ENCODE measurements at places on chromosomes 7 and 10.

- no peak for DNase-seq
Measured at GRCh38 chr7:41457832-41458437, 245.0 kb downstream of the INHBA start.

DNA sequence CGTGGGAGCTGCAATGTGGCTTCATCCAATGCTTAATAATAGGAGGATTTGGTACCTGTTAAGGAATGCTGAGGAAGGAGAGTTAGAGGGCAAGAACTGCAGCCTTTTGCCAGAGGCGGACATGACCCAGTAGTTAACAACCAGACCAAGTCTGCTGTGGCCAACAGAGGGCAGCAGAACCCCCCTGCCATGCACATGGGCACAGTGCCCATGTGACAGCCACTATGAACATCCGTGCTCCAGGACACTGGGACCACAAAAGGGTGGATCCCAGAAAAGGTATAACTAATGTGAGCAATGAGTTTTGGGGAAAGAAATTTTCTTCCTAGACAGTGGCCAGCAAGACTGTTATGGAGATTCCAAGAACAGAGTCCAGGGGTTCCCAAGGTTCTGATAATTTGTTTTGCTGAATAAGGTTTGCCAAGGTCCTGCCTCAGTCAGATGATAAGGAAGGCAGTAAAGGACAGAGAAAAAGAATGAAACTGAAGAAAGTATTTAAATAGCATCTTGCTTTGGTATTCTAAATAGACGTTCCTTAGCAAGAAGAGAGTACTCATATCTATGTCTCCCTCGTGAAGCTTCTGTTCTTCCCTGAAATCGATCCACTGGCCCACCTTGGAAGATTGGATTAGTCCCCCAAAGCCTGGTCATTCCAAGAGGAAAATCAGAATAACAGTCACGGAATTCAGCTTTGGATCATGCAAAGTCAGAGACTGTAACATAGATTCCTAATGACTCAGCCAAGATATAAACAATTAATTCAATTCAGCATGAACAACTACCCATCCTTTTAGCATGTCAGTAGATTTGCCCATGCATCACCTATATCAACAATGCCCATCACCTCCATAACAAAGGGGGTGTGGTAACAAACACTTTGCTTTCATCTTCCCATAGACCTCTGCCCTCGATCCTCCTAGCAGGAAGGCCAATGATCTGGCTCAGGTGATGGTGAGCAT, 56.0 kb downstream of the LGI1 start:
- DNase-seq = no peak

DNA sequence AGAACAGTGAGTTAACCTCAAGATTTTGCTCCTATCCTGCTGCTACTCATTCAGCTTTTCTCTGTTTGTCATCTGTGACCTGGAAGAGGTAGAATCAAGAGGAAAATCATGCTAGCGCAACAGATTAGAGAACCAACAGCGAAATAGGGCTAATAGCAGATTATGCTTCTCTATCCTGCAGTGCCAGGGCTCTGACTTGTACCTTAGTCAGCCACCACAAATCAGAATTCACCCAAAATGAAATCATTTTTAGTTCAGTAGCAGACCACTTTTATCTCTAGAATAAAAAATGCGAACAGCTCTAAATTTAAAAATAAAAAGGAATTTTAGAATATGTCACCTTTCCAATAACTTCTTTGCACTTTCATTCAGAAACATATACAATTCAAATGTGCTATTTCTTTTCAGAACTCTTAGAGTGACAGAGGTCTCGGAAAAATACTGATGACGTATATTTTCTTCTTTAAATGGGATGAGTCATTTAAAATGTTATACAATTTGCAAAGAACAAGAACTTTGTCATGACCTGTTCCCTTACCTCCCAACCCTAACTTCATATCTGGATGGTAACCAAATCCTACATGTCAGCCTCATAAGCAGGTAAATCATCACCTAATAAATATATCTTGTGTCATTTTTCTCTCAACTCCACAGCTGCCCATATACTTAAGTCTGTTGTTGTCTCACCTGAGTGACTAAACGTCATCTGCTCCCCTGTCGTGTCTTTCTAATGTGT, 896.4 kb downstream of the PCDH15 start:
- no peak for DNase-seq

- DNase-seq = no peak
Measured at GRCh38 chr7:16951483-16952080, 69.8 kb upstream of the AGR3 start.

- no peak for DNase-seq
Measured at GRCh38 chr10:114507449-114507848, 103.1 kb upstream of the AFAP1L2 start.

DNA sequence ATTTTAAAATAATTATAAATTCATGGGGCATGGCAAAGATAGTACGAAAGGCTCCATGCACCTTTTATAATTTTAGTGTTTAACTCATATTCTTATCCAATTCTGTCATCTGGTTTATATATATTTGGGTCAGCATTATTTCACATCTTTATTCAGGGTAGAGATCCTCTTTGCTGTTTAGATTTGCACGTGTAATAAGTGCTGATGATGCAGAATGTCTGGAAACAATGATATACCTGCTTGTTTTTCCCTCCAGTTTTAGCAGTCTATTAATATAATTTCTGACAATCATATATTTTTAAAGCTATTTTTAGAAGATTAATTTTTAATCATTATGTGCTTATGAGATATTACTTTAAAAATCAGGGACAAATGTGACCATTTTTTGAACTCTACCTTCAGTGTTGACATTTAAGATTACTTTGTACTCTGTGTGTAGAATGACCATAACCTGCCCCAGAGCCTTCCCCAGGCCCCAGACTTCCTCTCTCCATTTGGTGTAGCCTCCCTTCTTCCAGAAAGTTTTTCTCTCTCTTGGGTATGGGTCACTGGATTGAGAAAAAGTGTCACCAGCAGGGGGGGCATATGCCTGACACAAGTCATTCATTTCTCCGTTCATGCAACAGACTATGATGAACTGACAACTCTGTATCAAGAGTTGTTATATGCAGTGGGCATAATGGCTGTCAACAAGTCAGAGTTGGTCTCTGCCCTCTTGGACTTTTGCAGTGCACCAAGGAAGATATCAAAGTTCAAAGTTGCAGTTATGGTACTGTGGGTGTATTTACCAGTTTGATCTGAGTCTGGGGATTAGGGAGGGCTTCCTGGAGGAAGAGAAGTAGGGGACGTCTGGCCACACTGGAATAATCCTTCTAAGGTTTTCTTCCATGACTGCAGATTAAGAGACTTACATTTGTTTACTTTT, 192.6 kb upstream of the CCDC6 start:
- DNase-seq = no peak

DNA sequence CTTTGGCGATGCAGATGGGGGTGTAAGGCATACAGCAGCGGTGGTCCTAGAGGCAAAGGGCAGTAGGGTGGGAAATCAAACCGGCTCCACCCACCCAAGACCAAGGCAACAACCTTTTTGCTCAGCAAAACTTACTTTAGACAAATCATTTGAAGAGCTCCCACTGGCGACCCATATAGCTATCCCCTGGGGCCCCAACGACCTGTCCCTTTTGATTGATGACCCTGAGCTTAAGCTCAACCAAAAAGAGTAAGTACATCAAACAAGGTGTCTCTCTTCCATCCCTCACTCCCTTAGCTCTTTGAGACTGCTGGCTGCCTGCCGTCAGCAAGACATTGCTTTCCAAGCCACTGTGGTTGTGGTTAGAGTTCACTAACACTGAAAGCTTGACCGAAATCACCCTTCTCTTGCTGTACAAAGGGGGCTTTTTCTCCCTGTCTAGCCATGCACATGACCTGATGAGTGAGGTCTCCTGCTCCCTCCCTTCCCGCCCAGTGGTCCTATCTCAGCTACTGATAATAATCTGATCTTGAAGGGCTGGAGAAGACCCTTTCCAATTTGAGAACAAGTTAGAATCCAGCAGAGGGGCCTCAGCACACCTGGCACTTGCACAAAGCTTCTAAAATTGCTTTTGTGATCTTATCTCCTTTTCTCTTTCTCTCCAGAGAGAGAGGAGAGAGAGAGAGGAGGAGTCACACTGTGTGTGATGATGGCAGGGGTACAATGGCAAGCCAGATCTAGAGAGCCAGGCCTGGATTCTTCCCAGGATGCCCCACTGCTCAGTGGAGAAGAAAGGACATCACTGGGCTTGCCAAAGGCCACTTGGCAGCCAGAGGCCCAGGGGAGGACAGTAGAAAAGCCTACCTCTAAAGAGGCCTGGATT, 42.2 kb downstream of the XPNPEP1 start:
- DNase-seq = no peak

DNA sequence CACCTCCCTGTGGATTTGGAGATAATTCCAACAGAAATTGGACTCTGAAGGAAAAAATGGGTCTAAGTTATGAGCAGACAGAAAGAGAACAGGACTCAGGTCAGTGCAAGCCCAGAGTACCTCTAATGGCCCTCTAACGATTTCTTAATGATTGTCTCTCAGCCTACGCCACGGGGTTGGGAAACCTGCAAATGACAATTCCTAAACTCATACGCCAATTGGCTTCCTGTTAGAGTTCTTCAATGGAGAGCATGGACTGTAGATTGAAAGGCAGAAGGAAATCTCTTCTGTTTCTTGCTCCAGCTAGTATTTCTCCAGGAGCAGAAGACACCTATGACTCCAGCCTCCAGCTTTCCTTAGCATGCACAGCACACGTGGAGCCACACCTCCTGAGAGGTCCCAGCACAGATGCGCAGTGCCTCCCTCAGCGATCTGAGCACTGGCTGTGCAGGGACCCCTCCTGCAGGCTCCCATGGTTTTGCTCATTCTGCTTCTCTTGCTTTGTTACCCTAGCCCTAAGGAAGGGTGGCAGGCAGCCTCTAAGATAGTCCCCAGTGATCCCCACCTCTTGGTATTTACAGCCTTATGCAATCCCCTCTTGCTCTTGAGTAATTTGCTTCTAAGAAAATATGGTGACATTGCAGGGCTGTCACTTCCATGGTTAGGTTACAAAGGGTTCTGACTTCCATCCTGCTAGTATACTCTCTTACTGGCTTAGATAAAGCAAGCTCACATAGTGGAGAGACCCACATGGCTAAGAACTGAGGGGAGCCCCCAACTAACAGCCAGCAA, 30.1 kb downstream of the DENND11 start:
- no peak for DNase-seq

- no peak for DNase-seq
Measured at GRCh38 chr10:72220637-72221036, 4.6 kb upstream of the ASCC1 start.
